ENCODE measurements at places on chromosomes 6 and 20. TPM values are rescaled to one million over a fixed set of nuclear protein-coding genes. Genes with fewer than 3 reads are reported as not detected.

GNAS-AS1 gene
- total RNA-seq: 1.8 TPM

RALGAPB gene
- 20.0 TPM for total RNA-seq

RAB32 gene
- total RNA-seq: 189 TPM

AKAP12 gene
- total RNA-seq: 173 TPM

MYLK4 gene
- 0.24 TPM for total RNA-seq

TXLNB gene
- total RNA-seq: 0.17 TPM

TFAP2D gene
- not detected for total RNA-seq

BPIFA1 gene
- not detected for total RNA-seq

SLC23A2 gene
- 22.9 TPM for total RNA-seq

FAM162B gene
- total RNA-seq: not detected

ABHD16B gene
- not detected for total RNA-seq

LST1 gene
- total RNA-seq: not detected

PRSS35 gene
- total RNA-seq: 1.3 TPM

VSX1 gene
- not detected for total RNA-seq

UBE2J1 gene
- 39.4 TPM for total RNA-seq

HSPA1L gene
- total RNA-seq: 3.0 TPM

SNX5 gene
- 110 TPM for total RNA-seq

CTCFL gene
- not detected for total RNA-seq

SCGN gene
- not detected for total RNA-seq

GSTA3 gene
- total RNA-seq: not detected

CCN6 gene
- not detected for total RNA-seq

SRMS gene
- total RNA-seq: not detected

HRH3 gene
- total RNA-seq: not detected

NKX2-4 gene
- not detected for total RNA-seq

FARS2 gene
- total RNA-seq: 12.5 TPM

SYNJ2 gene
- total RNA-seq: 34.0 TPM

DLK2 gene
- total RNA-seq: 3.0 TPM

UBE2C gene
- 210 TPM for total RNA-seq
